ENCODE measurements at places on chromosomes 7 and 10. TPM values are rescaled to one million over a fixed set of nuclear protein-coding genes. Genes with fewer than 3 reads are reported as not detected.

The ZNF680 gene
- 4.5 TPM for polyA plus RNA-seq

The MALSU1 gene
- polyA plus RNA-seq: 43.1 TPM

The OR6B1 gene
- not detected for polyA plus RNA-seq

The HDAC9 gene
- polyA plus RNA-seq: 31.2 TPM

The TWIST1 gene
- polyA plus RNA-seq: 1.5 TPM

The DENND2A gene
- polyA plus RNA-seq: 5.1 TPM

The AKR1D1 gene
- polyA plus RNA-seq: not detected

The EPHB4 gene
- polyA plus RNA-seq: 61.4 TPM

The FAM171A1 gene
- polyA plus RNA-seq: 7.5 TPM

GRCh38 chr10:72258617-72259016 lies 15.1 kb upstream of the DDIT4 start:
- DNase-seq: no peak

- no peak for DNase-seq
Measured at GRCh38 chr10:51008346-51008745, 65.9 kb upstream of the PRKG1 start.

DNA sequence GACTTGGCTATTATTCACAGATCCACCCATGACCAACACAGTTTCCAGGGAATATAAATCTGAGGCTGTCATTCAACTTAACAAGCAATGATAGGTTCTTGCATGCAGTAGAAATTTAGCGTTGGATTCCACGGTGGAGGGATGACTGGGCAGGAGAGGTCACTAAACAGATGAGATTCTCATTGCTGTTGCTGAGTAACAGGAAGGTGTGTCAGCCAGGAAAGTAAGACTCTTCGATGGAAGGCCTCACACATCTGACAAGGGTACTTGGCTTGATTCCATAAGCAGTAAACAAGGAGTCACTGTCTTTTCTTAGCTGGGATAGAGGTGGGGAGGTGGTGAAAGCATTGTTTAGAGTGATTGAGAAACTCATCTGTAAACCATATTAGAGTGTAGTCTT lies 1152.0 kb downstream of the SORCS3 start:
- no peak for DNase-seq

- no peak for DNase-seq
Measured at GRCh38 chr10:117306674-117307073, 65.8 kb downstream of the SLC18A2 start.

DNA sequence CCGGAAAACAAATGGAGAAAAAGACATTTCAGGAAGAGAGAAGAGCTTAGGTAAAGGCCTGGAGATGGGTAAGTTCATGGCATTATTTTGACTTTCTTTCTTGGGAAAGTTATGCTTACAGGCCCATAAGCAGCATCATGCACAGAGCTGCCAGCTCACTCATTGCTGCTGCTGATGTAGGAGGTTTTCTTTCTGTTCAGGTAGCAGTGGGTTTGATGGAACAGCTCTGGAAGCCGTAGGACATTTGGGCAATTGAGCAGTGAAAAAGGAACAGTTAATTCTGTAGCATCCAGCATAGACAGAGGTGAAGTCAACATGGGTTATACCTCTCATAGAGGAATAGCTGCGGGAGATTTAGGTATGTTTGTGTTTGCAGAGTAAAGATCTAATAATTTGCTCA lies 3.3 kb downstream of the CHN2 start:
- no peak for DNase-seq

DNA sequence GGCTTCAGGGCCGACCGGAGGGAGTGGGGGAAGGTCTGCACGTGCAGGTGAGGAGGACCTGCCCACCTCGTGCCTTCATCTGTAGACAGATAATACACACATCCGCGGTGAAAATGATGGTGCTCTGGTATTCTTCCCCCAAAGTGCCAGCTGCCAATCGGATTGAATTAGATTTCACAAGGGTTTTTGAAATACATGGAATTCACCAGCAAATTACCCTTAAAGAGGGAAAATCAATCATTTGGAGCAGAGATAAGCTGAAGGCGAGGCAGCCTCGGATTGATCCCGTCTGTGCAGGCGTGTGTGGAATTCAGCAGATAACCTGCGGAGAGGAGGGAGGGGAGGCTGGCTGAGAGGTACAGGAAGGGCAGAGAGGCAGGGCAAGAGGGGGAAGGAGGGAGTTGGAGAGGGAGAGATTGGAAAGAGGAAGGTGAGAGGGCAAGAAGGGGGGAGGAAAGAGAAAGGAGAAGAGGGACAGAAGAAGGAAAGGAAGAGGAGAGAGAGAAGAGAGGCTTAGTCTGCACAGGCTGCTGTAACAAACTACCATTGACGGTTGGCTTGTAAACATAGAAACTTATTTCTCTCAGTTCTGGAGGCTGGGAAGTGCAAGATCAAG lies 84.2 kb downstream of the C10orf105 start:
- no peak for DNase-seq

- no peak for DNase-seq
Measured at GRCh38 chr7:17947620-17948019, 7.3 kb upstream of the SNX13 start.

DNA sequence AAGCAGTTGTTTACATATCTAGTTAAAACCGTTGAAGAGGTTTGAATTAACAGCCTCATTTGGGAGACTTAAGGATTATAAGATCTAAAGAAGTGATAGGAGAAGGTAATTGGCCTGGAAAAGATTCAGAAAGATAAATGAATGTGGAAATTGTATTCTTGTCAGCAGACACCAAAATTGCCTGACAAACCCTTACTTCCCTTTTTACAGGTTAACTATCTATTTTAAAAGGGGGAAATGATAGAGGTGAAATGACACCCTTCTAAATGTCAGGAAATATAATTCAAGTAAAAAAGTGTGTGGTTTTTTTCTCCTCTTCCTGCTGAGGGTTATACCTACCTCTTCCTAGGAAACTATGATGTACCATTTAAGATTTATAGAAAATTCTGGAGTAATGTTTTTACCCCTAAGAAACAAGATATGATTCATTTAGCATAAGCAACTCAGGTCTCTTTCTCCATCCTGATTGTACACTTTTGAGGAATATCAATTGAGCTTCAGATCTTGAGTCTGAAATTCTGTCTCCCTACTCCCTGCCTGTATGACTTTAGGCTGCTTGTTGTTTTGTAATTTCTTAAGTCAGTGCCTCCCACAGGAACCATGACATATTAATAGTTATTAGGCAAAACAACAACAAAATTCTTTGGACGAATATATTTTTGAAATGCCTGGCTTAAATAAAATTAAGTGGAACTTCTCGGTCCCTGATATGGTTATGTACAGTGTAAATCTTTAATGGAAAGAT lies 250.4 kb downstream of the RNLS start:
- no peak for DNase-seq

DNA sequence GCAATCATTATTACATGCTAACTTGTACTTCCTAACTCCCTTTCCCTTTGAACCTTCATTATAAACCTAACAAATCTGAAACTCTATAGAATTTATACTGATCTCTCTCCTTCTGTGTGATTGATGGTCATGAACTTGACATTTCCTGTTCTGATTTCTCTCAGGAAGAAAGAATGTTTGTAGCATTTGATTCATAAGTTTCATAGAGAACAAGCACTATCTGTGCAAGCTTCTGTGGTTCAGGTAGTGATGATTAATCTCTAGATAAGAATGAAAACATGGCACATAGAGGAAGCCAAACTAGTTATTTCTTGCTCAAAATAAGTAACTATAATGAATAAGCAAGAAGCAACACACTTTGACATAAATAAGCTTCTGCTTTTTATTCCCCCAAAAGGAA lies 34.2 kb downstream of the TFPI2 start:
- DNase-seq: peak; percentile 49
